ENCODE measurements at places on chromosomes 12 and 14.

- DNase-seq: no peak
Observed at GRCh38 chr12:121060149-121061001, 21.3 kb upstream of the OASL start.

- DNase-seq: no peak
Observed at GRCh38 chr12:58314610-58315009, 373.2 kb downstream of the ATP23 start.

DNA sequence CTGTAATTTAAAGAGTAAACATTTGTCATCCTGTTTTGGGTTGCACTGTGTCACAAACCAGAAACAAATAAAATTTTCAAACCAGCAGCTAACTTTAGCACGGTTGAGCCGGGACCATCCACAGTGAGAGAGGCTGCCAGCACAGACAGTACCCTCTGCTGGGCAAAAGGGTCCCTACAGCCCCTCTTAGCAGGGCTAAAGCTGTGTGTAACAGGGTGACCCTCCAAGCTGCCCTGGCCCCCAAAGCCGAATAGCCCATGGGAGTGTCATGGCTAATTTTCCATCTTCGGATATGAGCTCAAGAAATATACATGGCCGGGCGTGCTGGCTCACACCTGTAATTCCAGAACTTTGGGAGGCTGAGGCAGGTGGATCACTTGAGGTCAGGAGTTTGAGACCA is 157.1 kb upstream of the GRIN2B start:
- DNase-seq: no peak

GRCh38 chr14:55638665-55639064 is 58.7 kb downstream of the KTN1 start:
- no peak for DNase-seq

DNA sequence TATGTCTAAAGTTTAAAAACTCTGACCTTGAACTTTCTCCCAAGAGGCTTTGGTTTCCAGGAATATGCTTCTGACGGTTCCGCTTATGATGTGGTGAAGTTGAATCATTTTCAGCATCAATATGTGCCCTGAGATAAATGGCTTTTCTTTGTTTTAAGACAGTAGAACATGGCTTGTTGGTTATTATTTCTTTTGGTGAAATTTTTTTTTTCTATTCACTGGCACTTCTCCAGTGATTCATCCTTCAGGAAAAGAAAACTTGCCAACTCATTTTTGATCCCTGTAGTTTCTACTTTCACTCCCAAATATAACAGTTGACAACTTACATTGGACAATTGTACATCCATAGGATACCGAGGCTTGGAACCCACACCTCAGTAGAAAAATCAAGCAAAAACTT is 1301.2 kb upstream of the FLRT2 start:
- no peak for DNase-seq

DNA sequence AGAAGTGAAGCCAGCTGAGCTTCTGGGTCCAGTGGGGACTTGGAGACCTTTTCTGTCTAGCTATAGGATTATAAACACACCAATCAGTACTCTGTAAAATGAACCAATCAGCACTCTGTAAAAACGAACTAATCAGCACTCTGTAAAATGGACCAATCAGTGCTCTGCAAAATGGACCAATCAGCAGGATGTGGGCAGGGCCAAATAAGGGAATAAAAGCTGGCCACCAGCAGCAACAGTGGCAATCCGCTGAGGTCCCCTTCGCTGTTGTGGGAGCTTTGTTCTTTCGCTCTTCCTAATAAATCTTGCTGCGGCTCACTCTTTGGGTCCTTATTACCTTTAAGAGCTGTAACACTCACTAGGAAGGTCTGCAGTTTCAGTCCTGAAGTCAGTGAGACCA is 72.3 kb downstream of the NTS start:
- no peak for DNase-seq

GRCh38 chr14:61524211-61524806 is 171.0 kb upstream of the HIF1A start:
- DNase-seq: no peak

DNA sequence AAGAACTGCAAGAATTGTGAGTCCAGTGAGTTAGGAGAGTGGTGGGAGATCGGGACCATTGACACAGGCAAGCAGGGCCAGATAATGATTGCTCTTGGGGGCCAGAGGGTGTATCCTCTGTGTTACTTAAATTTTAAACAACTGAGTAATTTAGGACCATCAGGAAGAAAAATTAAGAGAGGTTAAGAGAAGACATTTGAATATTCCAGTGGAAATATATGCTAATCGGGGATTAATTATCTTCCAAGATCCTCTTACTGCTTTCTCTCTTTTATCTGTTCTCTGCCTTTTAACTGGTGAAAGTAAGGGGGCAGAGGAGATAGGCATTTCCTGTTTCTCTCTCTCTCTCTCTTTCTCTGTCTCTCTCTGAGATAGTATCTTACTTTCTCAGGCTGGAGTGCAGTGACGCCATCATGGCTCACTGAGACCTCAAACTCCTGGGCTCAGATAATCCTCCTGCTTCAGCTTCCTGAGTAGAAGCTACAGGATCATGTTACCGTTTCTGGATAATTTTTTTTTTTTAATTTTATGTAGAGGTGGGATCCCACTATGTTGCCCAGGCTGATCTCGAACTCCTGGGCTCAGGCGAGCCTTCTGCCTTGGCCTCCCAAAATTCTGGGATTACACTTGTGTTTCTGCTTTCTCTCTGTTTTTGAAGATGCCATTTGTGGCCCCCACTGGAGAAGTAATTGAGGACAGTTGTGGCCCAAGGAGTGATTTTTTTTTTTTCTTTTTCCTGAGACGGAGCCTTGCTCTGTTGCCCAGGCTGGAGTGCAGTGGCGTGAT is 85.1 kb downstream of the DIP2B start:
- no peak for DNase-seq

DNA sequence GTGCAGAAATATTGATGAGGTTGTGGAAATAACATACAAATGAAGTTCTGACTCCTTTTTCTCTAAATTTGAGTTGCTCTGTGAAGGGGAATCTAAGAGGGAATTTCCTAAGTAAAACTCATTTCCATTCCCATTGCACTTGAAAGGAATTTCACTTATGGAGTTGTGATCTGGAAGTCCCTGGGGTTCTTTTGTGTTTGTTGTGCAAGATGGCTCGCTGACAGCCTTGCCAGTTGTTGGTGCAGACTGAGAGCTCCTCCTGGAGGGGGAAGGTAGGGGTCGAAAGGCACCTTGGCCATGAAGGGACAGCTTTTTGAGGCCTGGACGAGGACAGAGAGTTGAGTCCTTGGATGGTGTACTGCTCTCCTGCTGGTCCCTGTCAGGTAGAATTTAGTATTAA is 72.0 kb downstream of the C12orf56 start:
- DNase-seq: no peak

- DNase-seq: no peak
Observed at GRCh38 chr12:47022296-47022695, 57.1 kb upstream of the PCED1B start.

Measured in stimulated activated CD8-positive, alpha-beta memory T cell treated with anti-CD3 and anti-CD28 coated beads, Interleukin-7, amount 100 ng/mL, for 24 hours (primary cell).